Type B pancreatic cell (in vitro differentiated cells): ENCODE measurements at places on chromosomes 6 and 20.

DNA sequence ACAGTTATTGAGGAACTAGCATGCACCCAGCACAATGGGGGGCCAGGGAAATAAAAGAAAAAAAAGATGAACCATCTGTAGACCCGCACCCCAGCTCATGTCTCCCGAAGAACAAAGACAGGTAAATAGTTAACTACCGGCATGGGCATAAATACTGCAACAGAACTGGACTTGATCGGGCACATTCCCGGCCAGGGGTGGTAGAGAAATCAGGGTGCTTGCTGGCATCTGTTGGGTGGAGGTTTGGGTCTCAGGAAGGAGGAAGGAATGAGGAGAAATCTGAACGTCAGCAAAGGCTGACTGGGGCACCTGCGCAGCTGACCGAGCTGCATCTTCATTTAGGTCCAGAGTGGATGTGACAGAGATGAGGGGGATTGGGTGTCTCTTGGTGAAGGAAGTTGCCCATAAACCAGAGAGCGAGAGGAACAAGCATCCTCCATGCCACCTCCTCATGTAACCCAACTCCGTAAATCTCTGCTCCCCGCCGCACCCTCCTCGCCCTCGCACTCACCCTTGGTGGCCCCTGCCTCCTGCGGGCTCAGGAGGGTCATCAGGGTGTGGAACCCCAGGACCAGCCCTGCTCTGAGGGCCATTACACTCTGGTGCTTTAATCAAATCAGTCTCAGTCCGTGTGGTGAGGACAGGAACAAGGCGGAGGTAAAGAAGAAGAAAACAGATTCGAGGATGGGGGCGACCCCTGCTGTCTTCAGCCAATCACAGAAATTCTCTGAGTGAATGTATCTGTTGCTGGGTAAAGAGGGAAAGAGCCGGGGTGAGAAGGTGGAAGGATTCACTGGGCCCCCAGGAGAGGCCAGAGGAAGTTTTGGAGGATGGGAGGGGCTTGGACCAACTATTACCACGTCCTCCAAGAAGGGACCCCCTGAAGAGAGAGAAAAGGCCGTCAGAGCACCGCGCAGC, at the start of gene HLA-DOA:
Gene HLA-DOA (minus strand): TSS at position 648 of the 918 bp plus-strand sequence.
- peak within 1 kb of the TSS; percentile 82 for H3K4me3 ChIP-seq
- no peaks in the 10 kb centered on the region for H3K36me3 ChIP-seq
- H3K27ac ChIP-seq, result no peak within 1 kb of the TSS
- DNase-seq, result no peak
- peaks cover 9% of the 10 kb centered on the region for H3K4me1 ChIP-seq
- H3K27me3 ChIP-seq, result peaks cover 47% of the 10 kb centered on the region

DNA sequence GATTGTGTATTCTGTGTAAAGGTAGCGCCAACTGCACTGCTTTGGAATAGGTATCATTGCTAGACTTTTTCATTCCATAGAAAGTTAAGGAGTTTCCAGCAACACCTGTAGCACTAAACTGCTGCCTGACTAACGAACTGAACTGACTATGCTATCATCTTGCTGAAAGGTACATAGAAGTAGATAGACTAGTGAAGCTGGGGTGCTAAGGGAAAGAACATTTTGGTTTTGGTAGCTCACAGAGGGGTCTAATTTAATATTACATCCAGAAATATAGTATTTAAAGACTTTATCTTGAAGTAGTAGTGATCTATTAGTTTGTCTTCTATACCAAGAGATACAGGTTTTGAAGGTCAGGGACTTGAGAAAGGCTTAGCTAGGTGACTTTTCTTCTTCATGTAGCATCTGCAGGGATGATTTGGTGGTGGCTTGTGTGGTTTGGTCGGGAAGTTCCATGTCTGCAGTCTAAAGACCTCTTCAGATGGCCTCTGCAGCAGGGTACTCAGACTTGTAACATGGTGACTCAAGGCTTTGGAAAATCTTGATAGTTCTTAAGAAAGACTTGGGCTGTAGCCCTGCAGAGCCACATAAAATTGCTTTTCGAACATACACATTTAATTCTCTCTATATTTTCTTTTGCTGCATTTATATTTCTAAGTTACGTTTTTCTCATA, 10.2 kb downstream of the SENP6 start:
- no peaks in the 10 kb centered on the region for H3K27me3 ChIP-seq
- H3K27ac ChIP-seq, result no peak overlapping the region
- H3K4me1 ChIP-seq, result peaks cover 52% of the 10 kb centered on the region
- H3K4me3 ChIP-seq, result peak overlapping the region; percentile 11
- H3K36me3 ChIP-seq, result peaks cover 1% of the 10 kb centered on the region

GRCh38 chr6:90421666-90422065, 125.0 kb upstream of the BACH2 start:
- H3K4me3 ChIP-seq, result no peak overlapping the region
- DNase-seq, result no peak
- H3K27me3 ChIP-seq, result peaks cover 6% of the 10 kb centered on the region
- H3K27ac ChIP-seq, result no peak overlapping the region

DNA sequence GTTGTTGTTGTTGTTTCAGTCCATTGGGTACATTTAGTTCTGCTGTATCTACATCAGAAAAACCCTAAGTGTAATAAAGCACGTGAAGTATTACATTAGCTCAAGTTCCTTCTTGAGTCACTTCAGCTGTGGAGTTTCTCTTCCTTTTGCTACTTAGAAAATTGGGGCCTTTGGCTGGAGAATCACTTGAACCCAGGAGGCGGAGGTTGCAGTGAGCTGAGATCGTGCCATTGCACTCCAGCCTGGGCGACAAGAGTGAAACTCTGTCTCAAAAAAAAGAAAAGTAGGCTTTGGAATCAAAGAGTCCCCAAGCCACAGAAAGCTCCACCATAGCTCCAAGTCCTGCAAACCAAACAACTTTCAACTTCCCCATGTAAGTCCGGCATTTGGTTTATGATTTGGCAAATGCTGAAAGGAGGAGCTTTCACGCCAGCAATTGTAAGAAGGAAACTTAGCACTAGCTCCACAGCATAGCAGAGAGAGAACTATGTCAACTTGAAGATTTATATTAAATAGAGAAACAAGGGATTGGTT, 56.5 kb upstream of the RNF144B start:
- H3K4me1 ChIP-seq, result peaks cover 10% of the 10 kb centered on the region
- no peaks in the 10 kb centered on the region for H3K27me3 ChIP-seq
- no peak overlapping the region for H3K4me3 ChIP-seq
- no peaks in the 10 kb centered on the region for H3K36me3 ChIP-seq
- H3K27ac ChIP-seq, result no peak overlapping the region

DNA sequence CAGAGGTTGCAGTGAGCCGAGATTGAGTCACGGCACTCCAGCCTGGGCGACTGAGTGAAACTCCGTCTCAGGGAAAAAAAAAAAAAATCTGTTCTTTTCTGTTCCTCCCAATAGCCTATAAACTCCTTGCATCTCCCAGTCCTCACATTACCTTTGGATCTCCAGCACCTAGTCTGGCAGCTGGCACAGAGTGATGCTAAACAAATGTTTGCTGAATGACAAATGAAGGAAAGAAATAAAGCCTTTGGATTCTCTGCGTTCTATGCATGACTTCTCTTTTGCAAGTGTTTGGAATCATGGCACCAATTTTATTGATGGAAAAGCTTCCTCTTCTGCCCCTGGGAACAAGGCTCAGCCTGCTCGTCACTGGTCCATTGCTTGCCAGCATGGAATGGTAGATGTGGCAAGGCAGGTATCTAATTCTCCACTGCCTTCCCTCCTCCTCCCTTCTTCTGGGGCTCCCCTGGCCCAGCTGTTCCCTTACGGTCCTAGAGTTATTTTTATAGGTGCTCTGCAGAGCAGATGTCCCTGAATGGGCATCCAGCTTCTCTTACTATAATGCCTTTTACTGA, 53.6 kb upstream of the FYN start:
- H3K36me3 ChIP-seq, result no peaks in the 10 kb centered on the region
- H3K4me3 ChIP-seq, result no peak overlapping the region
- H3K27ac ChIP-seq, result no peak overlapping the region
- H3K4me1 ChIP-seq, result peaks cover 4% of the 10 kb centered on the region

GRCh38 chr6:154403788-154404187, 47.2 kb upstream of the IPCEF1 start:
- no peak overlapping the region for H3K27ac ChIP-seq
- H3K4me1 ChIP-seq, result peaks cover 8% of the 10 kb centered on the region
- H3K4me3 ChIP-seq, result no peak overlapping the region
- no peak for DNase-seq

GRCh38 chr6:168322966-168323365, 3.4 kb upstream of the DACT2 start:
- no peak for DNase-seq
- no peak overlapping the region for H3K4me3 ChIP-seq

DNA sequence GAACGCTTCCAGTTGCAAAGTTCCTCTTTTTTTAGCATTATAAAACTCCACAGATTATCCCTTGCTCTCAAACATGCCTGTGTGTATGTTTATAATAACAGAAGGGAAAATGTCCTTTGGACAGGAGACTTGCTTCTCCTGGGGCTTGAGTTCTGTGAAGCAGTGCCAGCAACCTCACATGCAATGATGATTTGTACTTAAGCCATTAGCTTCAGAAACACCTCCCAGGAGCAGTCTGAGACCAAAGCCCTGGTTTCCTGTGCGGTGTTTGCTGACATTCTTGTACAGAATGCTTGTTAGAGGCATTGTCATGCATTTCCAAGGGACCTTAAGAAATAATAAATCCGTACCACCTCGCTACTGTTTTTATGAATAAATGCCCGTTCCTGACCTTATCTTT, 752.8 kb downstream of the CBLN4 start:
- no peak for DNase-seq
- H3K4me1 ChIP-seq, result no peaks in the 10 kb centered on the region
- H3K36me3 ChIP-seq, result no peaks in the 10 kb centered on the region
- no peak overlapping the region for H3K27ac ChIP-seq
- H3K4me3 ChIP-seq, result no peak overlapping the region

- H3K4me3 ChIP-seq, result peak overlapping the region; percentile 86
- peak overlapping the region; percentile 68 for H3K27ac ChIP-seq
- H3K36me3 ChIP-seq, result no peaks in the 10 kb centered on the region
- peaks cover 34% of the 10 kb centered on the region for H3K27me3 ChIP-seq
Observed at GRCh38 chr6:117481278-117481925, 1.1 kb upstream of the DCBLD1 start.

- no peaks in the 10 kb centered on the region for H3K36me3 ChIP-seq
- no peak for DNase-seq
- H3K27me3 ChIP-seq, result peaks cover 11% of the 10 kb centered on the region
- peaks cover 24% of the 10 kb centered on the region for H3K4me1 ChIP-seq
- peak overlapping the region; percentile 11 for H3K4me3 ChIP-seq
- peak overlapping the region; percentile 72 for H3K27ac ChIP-seq
Observed at GRCh38 chr20:40868551-40869217, 159.9 kb upstream of the TOP1 start.

- no peaks in the 10 kb centered on the region for H3K36me3 ChIP-seq
- no peaks in the 10 kb centered on the region for H3K27me3 ChIP-seq
- no peak overlapping the region for H3K27ac ChIP-seq
- H3K4me3 ChIP-seq, result no peak overlapping the region
Observed at GRCh38 chr20:17142666-17143065, 84.2 kb upstream of the PCSK2 start.

DNA sequence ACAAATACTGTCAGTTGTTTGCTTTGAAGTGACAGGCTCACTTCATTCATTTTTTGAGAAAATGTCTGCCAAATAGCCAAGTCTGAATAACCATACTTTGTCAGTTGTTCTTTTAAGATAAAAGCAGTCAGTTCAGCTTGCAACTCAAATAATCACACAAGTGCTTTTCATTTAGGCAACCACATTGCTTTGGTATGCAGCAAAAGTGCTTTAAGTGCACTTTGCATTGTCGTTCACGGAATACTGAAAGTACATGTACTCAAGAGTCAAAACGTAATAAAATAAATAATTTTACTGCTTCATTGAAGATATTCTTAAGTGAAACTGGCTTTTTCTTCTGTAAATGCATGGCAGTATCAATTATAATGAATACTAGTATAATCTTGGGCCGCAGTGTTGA, 107.2 kb downstream of the MMS22L start:
- H3K4me3 ChIP-seq, result no peak overlapping the region
- no peaks in the 10 kb centered on the region for H3K4me1 ChIP-seq
- DNase-seq, result no peak
- H3K27ac ChIP-seq, result no peak overlapping the region

GRCh38 chr20:41180599-41181333, 43.4 kb downstream of the PLCG1 start:
- no peaks in the 10 kb centered on the region for H3K27me3 ChIP-seq
- H3K27ac ChIP-seq, result no peak overlapping the region
- H3K36me3 ChIP-seq, result peaks cover 23% of the 10 kb centered on the region
- no peak overlapping the region for H3K4me3 ChIP-seq
- peaks cover 14% of the 10 kb centered on the region for H3K4me1 ChIP-seq

DNA sequence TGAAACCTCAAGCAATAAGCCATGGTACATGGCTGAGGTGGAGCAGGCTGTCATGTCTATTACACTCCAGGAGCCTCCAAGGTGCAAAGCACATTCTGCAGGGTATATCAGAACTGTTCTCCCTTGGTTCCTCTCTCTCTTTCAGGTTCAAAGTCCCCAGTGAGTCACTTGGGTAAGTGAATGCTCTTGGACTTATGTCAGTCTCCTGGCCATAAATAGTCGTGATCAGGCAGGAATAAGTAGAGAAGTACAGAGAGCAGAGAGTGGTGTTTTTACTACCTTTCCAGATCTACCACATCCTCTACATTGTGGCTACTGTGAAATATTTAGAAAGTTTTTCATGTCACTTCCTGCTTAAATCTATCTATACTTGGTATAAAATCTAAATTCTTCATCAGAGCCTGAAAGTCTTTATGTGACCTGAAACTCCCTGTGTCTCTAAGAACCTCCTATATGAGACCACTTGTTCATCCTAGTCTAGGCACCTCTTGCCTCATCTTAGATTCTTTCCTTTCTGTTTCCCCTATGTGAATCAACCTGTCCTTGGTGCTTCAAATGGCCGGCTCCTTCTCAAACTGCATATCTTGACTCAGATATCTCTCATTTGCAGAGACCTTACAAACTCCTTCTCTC, 1077.6 kb upstream of the MAP3K7 start:
- no peak overlapping the region for H3K4me3 ChIP-seq
- no peaks in the 10 kb centered on the region for H3K36me3 ChIP-seq
- H3K27ac ChIP-seq, result no peak overlapping the region
- peaks cover 9% of the 10 kb centered on the region for H3K4me1 ChIP-seq
- no peak for DNase-seq

GRCh38 chr6:15358579-15359327, 112.9 kb downstream of the JARID2 start:
- no peak for DNase-seq
- H3K4me1 ChIP-seq, result peaks cover 49% of the 10 kb centered on the region
- H3K27ac ChIP-seq, result peak overlapping the region; percentile 13
- H3K36me3 ChIP-seq, result no peaks in the 10 kb centered on the region
- peak overlapping the region; percentile 32 for H3K4me3 ChIP-seq
- H3K27me3 ChIP-seq, result no peaks in the 10 kb centered on the region

DNA sequence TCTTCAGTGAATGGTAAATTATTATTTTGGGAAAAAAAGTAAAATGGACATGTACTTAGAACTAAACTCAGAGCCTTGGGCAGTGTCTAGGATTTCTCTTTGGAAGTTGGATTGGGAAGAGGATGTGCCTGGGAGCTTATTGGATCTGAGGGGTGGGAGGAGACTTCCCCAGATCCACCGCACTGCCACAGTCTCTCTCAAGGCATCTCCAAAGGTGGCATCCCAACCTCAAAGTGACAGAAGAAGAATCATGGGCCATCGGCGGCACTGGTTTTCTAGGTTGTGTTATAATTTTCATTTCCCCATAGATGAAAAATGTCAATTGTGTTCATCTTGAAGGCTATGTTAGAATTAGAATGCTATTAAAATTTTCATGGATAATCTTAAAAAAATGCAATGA, 66.8 kb upstream of the CD93 start:
- H3K36me3 ChIP-seq, result no peaks in the 10 kb centered on the region
- no peak for DNase-seq
- no peak overlapping the region for H3K4me3 ChIP-seq
- peaks cover 3% of the 10 kb centered on the region for H3K27me3 ChIP-seq
